ENCODE measurements at places on chromosomes 5 and 9.

DNA sequence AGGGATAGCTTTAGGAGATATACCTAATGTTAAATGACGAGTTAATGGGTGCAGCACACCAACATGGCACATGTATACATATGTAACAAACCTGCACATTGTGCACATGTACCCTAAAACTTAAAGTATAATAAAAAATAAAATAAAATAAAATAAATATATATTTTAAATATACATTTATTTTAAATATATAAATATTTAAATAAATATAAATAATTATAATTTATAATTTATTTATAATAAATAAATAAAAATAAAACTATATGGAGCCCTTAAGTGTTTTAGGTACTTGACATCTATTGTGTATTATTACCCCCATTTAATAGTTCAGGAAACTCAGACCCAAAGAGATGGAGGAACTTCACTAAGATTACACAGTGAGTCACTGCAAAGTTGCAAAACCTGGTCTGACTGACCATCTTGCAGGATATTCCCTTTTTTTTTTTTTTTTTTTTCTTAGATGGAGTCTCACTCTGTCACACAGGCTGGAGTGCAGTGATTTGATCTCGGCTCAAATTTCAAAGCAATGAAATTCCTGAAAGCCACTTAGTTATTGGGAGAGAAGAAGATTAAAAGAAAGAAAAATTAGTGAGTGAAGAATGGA lies 5.8 kb upstream of the C5orf52 start:
- DNase-seq = peak; percentile 80

DNA sequence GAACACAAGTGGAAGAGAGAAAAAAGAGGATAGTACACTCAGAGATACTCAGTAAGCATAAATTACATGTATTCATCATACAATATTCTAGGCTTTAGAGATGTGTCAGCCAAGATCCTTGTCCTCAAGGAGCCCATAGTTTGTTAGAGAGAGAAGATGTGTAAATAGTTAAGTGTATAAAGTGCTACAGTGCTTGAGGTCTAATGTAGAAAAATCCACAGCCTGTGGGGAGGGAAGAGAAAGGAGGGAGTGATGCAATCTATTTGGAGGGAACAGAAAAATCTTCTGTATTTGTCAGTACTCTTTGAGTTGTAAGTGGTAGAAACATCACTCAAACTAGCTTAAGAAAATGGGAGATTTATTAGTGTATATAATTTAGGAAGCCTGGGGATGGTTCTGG lies 81.9 kb downstream of the PALM2AKAP2 start:
- DNase-seq = no peak

- no peak for DNase-seq
Observed at GRCh38 chr5:307794-308579, 13.5 kb upstream of the AHRR start.

GRCh38 chr9:93501406-93501805 lies 48.0 kb upstream of the FAM120AOS start:
- DNase-seq = peak; percentile 12

- DNase-seq = peak; percentile 96
Observed at GRCh38 chr9:109349421-109349846, 28.6 kb upstream of the EPB41L4B start.

GRCh38 chr5:169583101-169583423 lies 511 bp upstream of the SPDL1 start:
- DNase-seq = no peak
